HT1080 (cell line): ENCODE measurements at places on chromosomes 2 and 18.

DNA sequence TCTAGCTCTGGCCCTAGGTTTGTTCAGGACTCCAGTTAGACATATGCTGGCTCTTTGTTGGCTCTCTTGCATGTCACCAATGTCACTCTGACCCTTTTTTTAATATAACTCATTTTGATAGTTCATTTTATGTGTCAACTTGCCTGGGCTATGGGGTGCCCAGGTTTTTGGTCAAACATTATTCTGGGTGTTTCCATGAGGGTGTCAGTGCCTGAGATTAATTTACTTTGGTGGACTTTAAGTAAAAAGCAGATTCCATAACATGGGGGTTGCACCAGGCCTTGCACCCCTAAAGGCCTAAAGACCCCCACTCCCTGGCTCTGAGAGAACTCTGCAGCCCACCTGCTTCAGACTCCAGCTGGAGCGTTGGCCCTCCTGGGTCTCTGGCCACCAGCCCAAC, 48.1 kb upstream of the SNTG2 start:
- no peak for DNase-seq

- DNase-seq = no peak
Measured at GRCh38 chr2:235508371-235509160, 14.7 kb downstream of the AGAP1 start.

DNA sequence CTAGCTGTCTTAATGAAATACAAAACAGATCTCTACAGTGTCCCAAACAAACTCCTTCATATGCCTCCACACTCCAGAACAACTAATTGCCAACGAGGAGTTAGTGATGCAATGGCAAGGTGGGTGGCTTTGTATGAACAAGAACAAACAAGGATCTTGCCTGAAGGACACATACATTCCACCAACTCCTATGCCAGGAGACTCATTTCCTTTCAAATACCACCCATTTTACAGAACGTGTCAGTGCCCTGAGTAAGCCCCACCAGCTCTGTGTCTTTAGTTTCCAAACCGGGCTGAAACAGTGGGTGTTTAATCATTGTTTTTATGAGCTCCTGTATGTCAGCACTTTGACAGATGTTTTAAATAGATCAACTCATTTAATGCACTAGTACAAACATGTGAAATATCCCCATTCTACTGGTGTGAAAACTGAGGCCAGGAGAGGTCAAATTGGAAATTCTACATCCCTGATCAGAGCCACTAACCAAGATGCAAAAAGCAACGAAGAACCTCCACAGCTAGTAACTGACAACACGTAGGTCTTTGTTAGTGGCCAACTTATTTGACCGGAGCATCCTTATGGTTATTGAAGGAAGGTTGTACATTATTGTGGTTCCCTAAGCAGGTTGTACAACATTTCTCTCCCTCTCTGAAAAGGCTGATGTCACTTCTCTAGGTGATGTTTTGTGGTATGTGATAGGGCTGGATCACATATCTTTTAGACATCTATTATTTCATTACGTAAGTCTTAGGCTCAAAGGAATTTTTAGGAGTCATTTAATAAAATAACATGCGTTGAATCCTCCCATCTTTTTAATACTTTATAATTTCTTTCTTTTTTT, 534.9 kb upstream of the TNP1 start:
- DNase-seq = no peak

DNA sequence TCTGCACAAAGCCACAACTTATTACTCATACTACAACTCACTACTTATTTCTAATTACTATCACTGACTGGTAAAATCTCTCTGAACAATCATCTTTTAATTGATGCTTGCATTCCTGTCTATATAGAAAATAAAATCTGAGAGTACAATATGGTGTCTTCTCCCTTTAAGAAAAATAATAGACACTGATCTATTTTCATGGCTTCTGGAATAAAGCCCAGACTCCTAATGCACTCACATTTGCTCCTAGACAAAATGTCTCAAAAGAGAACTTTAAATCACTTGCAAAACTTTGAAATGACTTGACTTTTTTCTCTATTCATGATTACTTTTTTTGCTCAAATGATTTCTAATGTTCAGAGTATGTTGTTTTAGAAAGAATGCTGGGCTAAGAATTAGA, 28.7 kb downstream of the ESCO1 start:
- DNase-seq = no peak

DNA sequence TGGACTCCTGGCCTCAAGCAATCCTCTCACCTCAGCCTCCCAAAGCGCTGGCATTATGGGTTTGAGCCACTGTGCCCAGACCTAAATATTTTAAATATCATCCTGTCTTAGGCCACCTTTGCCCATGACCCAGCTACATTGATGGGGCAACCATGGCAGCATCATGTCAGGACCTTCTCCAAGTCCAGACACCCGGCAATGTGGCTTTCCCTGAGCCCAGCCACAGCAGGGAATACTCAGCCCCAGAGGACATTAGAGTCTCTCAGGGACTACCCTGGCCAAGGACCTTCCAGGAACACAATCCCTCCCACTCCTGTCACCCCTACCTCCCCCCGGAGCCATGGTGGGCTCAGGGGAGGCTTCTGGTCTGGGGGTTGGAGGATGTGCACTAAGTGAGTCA, 72.8 kb downstream of the SMAD7 start:
- no peak for DNase-seq

DNA sequence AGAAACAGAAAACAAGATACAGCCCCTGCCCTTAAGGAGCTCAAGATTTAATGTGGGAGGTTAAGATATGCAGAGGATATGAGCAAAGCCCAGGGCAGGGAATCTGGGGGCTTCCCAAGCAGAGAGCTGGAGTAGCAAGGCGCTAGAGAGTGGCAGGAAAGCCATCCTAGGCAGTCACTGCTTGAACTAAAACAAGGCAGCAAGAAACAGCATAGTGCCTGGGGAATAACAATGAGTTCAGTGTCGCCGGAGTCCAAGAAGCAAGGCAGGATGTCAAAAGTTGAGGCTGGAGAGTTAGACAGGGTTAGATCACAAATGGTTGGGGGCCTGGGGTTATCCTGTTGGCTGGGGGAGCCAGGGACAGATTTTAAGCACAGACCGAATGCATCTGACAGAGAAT, 24.6 kb downstream of the CDH2 start:
- DNase-seq = no peak

- no peak for DNase-seq
Measured at GRCh38 chr2:121505986-121506586, 24.6 kb upstream of the RNU4ATAC start.

GRCh38 chr2:239832490-239833268, 192.5 kb downstream of the NDUFA10 start:
- DNase-seq = no peak

- no peak for DNase-seq
Measured at GRCh38 chr2:210519594-210519993, 36.8 kb upstream of the CPS1 start.

- DNase-seq = no peak
Measured at GRCh38 chr18:57154191-57154830, 7.4 kb downstream of the BOD1L2 start.

DNA sequence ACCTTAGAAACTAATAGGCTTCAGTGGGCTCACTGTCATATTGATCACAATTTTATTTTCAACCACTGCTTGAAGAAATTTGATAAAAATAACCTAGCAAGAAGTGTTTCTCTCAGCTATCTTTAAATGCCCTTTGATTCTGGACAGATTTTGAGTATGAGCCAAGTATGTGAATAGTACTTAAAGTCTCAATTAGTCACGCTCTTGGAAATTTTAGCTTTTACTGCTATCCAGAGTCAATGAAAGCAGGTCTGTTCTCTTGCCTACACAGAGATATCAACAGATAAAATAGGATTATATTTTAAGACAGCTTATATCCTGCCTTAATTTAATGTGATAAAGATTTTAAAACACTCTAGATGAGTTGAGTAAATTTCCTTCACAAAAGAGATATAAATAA, 337.3 kb downstream of the CBLN2 start:
- no peak for DNase-seq

GRCh38 chr2:70964596-70965386, 13.6 kb upstream of the ANKRD53 start:
- DNase-seq = peak; percentile 28

DNA sequence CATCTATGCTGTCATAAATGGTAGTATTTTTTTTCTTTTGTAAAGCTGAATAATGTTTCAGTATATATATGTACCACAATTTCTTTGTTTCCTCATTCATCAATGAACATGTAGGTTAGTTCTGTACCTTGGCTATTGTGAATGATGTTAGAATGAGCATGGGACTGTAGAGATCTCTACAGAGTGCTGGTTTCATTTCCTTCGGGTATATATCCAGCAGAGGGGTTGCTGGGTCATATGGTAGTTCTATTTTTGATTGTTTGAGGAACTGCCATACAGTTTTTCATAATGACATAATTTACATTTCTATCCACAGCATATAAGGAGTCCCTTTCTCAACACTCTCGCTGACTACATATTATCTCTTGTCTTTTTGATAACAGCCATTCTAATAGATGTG, 243.5 kb downstream of the CDH7 start:
- DNase-seq = no peak

- no peak for DNase-seq
Measured at GRCh38 chr2:13240061-13240460, 523.3 kb downstream of the TRIB2 start.

DNA sequence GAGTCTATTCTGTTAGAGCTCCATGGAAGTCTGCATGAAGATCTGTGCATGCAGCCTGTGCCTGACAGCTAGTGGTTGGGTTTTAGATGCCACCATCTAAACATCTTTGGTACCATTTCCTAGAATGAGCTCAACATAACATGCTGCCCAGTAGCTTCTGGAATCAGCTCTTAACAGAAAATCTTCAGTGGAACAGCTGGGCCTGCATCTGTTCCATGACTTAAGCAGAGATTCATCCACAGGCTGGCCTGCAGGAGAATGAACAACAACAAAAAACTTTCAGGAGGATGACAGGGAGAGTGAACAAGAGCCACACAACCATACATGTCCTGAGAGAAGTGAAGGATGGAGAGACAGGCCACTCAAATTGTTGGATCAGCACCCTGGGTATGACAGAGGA, 316.6 kb downstream of the RDH14 start:
- DNase-seq = no peak

GRCh38 chr2:238582159-238582558, 155.4 kb downstream of the ASB1 start:
- DNase-seq = no peak

GRCh38 chr2:24853996-24854395, 60.8 kb downstream of the CENPO start:
- no peak for DNase-seq

DNA sequence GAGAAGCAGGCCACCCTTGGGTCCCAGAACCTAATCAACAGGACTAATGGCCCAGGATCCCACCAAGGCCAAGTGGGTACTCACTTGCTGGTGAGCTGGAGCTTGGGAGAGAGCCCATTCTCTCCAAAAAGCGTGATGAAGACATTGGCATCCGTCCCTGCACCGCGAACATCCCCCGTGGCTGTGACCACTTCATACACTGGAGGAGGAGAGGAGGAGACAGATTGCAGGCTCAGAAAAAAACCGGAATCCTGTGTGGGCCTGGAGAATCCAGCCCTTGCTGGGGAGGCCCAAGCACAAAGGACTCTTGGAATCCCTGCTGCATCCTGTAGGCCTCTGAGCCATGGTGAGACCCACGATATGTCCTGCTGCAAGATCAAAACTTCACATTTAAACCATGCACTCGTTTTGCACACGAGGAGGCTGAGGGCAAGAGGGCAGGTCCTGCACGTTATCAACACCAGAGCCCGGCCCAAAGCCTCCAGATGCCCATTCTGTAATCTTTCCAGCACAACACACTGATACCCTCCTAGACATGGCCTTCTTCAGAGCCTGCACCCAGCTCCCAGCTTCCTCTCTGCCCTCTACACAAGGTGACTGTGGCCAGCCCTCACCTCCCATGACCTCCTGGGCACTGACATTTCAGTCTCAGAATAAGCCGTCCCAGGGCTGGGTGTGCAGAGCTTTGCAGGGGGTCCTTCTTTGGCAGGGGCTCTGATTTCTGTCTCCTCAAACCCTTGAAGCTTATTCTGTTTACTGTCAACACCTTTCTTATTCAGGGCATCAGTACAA, 7.8 kb downstream of the LOXHD1 start:
- DNase-seq = no peak

DNA sequence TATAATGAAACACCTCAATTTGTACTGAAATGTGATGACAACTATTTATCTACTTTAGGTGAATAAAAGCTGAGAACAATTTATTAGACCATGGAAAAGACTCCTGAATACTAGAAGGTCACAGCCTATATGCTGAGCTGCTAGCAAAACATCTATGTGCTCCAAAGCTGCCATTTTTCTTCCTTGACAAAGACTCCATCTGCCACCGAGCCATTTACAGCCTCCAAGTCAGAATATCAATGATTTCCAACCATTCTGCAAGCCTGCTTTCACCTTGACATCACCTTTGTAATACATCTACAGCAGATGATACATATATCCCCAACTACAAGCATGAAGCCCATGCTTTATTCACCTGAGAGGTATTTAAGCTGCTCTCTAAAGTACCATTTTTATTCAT, 84.9 kb downstream of the BAZ2B start:
- DNase-seq = no peak

GRCh38 chr18:33914399-33914798, 310.3 kb downstream of the NOL4 start:
- DNase-seq = peak; percentile 86

GRCh38 chr2:64601785-64602391, 51.8 kb downstream of the SERTAD2 start:
- no peak for DNase-seq

DNA sequence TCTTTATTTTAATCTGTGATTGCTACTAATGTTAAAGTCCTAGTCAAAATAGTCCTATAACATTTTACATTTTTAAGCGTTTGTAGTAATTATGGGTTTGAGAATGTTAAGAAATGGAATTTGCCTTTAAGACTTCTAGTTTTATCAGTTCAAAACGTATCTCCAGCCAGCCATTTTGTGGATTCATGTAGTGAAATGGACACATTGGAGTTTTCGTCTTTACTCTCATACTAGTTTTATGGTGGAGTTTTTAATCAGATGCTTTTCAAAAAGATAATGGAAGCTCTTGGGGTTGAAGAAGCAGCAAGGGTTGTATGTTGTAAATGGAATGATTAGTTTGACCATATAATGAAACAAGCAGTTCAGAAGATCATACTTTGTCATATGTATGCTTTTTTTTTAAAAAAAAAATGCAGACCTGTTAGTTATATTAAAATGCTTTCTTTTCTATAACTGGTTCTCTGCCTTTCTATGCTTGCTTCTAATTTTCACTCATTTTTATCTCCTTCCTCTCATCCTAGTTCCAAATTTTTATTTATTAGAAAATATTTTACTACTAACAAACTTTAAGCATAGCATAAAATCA, 16.6 kb downstream of the VAPA start:
- DNase-seq = no peak

- no peak for DNase-seq
Measured at GRCh38 chr2:121304941-121305340, 19.9 kb upstream of the TFCP2L1 start.

- peak; percentile 47 for DNase-seq
Measured at GRCh38 chr2:164917296-164917903, 37.9 kb downstream of the SLC38A11 start.

DNA sequence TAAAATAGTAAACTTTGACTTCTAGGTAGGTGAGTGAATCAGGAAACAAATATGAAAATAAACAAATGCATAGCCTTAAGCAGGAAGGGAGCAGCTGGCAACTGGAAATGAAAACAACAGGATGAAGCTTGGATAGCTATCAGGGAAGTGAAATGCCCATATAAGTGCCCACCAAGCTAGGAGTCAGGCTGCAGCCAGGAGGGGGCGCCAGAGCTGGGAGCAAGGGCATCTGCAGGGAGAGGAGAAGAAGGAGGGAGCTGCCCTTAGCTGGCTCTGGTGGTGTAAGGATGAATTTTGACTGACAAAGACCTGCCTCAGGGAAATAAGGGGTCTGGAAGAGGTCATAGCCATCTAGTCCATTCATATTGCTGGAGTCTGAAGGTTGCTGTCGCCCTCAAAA, 298.3 kb downstream of the TDRD15 start:
- DNase-seq = peak; percentile 46

GRCh38 chr18:47779381-47779780, 151.1 kb downstream of the SMAD2 start:
- no peak for DNase-seq
